ENCODE measurements at places on chromosomes 16 and 17.

DNA sequence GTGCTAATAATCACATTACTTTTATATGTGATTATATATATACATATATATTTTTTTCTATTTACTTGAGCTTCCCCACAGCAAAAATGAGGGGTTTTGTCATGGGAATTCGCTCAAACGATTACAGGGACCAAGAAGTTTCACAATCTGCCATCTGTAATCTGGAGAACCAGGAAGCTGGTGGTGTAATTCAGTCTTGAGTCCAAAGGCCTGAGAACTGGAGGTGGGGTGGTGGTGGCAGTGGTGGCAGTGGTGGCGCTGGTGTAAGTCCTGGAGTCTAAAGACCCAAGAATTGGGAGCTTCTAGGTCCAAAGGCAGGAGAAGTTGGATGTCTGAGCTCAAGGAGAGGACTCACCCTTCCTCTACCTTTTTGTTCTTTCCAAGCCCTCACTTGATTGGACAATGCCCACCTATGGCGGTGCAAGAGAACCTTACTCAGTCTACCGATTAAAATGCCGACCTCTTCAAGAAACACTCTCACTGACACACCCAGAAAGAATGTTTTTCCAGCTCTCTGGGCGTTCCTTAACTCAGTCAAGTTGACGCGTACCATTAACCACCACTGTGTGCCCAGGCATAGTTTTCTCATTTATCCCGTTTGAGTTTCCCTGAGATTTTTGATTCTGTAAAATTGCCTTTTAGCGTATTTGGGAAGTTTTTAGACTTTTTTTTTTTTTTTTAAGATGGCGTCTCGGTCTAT lies 31.9 kb downstream of the POLR2A start:
- DNase-seq: peak; percentile 72

GRCh38 chr16:67481561-67482232 lies 740 bp upstream of the ATP6V0D1 start:
- peak; percentile 76 for DNase-seq

DNA sequence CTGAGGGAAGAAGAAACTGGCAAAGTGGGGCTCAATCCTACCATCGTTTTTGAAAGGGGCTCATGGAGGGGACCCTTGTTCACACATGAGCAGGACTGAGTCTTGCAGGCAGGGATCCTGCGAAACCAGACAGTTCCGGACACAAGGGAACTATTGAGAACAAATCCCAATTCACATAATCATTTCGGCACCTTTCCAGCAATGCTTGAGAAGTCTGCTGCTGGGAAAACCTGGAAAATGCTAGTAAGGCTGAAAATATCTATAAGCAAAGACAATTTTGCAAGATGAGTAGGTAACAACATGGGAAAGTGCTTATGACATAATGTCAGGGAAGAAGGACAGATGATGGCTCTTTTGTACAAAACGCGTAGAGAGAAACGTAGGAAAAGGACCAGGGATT lies 52.1 kb upstream of the BPTF start:
- DNase-seq: no peak

DNA sequence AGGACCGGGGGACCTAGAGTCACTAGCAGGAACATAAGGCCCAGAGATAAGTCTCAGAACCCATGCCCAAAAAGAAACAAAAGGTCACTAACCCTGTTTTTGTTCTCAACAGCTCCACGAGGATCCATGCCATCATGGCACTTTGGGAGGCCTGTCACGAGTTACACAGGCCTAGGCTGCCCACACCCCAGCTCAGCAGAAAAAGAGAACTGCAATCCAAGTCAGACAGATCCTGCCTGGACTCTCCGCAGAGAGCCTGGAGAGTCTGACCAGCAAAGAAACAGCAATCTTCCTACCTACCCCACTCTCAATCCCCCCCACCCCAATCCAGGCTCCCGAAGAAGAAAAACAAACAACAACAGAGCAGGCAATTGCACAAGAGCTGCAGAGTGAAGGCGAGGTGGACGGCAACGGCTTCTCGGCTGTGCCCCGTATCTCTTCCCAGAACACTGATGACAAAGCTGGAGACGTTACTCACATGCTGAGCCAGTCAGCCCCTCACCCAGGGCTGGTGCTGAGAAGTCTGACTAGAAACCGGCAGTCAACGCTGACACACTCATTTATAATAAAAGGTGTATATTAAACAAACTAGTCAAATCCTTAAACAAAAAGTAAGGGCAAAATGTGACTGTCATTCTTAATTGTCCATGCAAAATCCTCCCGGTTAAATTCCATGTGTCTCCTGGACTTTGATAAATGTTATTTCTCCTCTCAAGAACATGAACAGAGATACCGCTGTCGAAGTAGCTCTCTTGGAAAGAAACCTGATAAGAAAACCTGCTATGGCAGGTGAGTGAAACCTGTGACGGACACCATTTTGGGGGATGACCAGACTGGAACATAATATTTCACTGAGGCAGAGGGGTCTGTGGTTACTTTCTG lies 89.3 kb downstream of the SMG6 start:
- peak; percentile 66 for DNase-seq

DNA sequence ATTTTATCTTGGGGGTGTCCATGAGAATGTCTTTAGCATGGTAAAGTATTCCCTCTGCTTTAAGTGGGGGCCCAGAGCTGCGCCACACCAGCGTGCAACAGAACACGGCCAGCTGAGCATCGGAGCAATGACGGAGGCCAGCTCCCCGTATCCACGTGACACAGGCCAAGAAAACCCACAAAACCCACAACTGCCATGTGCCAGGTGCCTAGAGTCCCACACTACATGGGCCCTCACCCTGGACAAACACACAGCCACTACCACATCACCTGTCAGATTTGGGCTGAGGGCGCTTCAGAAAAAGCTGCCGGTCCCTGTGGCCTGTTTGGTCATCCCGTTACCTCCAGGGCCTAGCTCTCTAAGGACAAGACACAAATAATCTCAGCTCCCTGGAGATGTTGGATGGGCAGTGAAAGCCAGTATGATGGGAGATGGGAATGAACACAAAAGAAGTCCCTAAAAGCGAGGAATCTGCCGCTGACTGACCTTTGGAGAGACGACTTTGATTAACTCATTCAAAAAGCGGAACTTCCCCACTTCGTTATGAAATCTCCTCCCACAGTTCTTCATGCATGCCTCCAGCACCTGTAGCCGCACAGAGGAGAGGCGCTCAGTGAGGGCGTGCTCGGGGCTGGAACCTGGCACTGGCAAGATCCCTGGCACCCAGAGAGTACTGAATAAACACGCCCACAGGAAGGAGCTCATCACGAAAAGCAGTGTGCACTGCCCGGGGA lies 17.1 kb downstream of the GGA3 start:
- no peak for DNase-seq

DNA sequence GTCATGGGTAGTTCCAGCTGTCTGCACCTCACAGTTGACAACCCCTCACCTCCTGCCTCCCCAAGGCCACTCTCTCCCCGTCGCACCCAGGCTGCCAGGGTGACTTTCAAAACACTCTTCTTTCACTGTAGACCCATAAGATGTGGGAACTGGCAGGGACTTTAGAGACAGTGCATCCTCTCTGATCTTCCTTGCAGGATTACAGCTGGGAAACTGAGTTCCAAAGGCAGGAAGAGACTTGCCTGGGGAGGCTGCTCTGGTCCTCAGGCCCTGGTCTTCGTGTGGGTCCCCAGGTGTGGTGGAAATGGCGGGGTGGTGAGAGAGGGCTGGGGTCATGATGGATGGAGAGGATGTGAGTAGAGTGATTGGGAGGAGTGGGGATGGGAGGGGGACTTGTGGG lies 21.9 kb upstream of the NKD1 start:
- no peak for DNase-seq

- DNase-seq: no peak
Measured at GRCh38 chr17:67203818-67204217, 41.2 kb downstream of the HELZ start.

DNA sequence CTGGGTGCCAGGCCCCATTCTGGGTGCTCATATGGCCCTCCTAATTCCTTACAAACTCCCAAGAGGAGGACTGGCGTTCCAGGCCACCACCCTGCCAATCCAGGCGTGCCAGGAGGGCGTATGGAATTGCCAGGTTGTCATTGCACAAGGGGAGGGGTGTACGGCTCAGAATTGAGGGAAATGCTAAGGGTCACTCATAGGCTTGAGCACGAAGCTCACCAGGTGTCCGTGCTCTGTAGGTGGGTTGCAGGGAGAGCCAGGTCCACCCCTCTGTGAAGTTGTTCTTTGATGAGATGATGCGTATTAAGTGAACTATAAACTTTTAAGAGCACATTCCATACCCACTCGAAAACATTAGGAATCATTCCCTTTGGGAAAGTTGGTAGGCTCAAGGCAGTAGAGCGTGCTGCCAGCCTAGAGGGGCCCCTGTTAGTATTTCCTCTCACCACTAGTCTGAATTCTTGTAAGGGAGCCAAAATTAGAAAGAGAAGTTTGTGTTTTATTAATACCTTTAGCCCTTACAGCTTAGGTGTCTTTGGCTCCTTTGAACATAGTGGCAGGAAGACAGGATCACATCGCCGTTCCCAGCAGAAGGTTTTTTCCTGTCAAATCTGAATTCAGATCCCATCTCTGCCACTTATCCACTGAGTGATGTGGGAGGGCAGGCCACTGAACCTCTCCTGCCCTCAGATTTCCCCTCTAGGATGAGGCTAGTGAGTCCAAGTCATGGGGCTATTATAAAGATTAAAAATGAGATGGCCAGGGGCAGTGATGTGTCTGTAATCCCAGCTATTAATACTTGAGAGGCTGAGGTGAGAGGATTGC lies 38.7 kb upstream of the NFAT5 start:
- DNase-seq: no peak

GRCh38 chr17:29526322-29526721 lies 40.5 kb downstream of the ABHD15 start:
- DNase-seq: no peak

DNA sequence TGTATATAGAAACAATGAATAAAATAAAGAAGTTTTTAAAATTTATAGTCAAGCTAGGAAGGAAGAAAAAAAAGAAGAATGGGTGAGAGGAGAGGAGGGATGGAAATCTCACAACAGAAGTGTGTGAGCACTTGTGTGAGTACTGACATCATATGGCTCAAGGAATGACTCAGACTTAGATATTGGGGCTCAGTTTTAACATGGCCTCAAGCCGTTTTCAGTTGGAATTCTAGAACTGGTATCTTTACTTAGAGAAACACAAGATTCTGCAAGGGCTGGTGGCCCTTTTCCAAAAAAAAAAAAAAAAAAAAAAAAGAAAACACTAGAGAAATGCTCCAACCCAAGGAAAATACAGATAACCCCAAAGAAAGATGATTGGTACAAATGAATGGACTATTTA lies 55.1 kb downstream of the STXBP4 start:
- no peak for DNase-seq

GRCh38 chr16:79758615-79759346 lies 158.2 kb upstream of the MAF start:
- DNase-seq: no peak

GRCh38 chr17:69870751-69871199 lies 204.2 kb upstream of the KCNJ16 start:
- DNase-seq: no peak

GRCh38 chr16:4245077-4245791 lies 3.4 kb upstream of the SRL start:
- DNase-seq: no peak

DNA sequence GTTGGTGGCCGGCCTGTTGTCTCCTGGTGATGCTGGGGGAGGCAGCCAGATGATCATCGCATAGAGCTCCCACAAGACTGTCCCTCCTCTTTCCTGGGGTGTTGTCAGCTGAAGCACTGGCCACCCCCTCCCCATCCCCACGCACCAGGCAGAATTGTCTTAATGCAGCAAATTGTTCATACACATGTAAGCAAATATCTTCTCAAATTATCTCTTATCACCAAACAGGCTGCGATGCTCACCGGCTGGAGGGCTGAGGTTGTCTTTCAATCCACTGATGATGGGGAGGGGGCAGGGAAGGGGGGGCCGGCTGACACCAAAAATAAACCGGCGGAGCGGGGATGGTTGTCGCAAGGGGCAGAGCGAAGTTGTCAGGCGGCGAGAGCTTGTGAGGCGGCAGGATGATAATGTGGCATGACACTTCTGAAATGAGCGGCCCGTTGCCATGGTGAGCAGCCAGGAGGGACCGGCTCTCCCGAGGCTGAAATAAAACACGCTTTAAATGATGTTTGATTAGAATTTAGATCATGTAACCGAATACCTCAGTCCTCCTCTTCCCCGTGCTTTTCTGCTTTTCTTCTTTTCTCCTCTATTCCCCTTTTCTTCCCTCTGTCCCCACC lies 59.8 kb downstream of the MRM1 start:
- DNase-seq: no peak

DNA sequence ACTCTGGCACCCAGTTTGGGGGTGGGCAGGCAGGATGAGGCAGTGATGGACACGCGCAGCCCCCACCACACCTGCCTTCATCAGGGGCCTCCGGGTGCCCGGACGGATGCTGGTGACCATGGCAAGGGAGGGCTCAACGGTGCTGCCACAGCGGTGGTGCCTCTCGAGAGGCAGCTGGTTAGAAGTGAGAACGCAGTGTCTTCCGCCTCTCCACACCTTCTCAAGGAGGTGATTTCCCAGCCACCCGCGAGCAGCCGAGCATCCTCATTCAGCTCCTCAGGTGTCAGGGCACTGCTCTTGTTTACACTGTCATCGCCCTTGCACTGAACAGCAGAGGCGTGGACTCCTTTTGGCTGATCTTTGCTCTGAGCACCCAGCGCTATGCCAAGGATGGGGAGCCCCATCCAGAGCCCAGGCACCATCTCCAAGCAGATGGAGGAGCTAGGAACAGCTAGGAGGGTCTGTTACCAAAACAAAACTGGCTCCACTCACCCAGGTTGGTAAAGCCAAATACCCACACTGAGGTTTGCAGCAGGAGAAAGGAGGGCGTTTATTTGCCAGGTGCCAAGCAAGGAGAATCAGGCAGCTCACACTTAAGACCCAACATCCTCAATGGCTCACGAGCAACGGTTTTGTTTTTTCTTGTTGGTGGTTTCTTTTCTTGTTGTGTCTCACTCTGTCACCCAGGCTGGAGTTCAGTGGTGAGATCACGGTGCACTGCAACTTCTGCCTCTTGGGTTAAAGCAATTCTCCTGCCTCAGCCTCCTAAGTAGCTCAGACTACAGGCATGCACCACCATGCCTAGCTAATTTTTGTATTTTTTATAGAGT lies 174.3 kb upstream of the TNRC6C start:
- DNase-seq: no peak

GRCh38 chr17:42744806-42745617 lies at the start of gene EZH1:
Gene EZH1, minus strand, starts transcription at chr17:42745040. Its CDS starts 16,099 bp downstream, at chr17:42728941.
- peak; percentile 95 for DNase-seq

All from upper lobe of right lung (tissue), 1 donor.